H9 (cell line): ENCODE measurements at places on chromosomes 2 and 18.

DNA sequence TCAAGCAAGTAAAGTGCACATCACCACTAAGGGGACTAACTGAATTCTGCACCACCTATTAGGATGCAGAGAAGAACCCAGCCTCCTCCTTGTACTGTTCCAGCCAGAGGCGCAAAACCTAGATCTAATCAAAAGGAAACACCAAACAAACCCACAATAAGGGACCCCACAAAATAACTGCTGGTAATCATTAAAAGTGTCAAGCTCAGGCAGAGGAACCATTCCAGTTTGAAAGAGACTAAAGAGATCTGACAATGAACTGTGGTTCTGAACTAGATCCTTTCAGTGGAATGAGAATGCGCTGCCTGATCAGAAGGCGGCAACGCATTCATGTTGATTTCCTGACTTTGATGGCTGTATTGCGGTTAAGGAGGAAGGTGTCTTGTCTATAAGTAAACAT lies 16.8 kb downstream of the HDLBP start:
- no peak for DNase-seq

GRCh38 chr18:65206551-65207260 lies 544.1 kb upstream of the CDH7 start:
- peak; percentile 80 for DNase-seq

- DNase-seq: no peak
Measured at GRCh38 chr2:17969661-17970060, 91.2 kb downstream of the KCNS3 start.

GRCh38 chr2:129024796-129025195 lies 706.1 kb upstream of the HS6ST1 start:
- DNase-seq: no peak

DNA sequence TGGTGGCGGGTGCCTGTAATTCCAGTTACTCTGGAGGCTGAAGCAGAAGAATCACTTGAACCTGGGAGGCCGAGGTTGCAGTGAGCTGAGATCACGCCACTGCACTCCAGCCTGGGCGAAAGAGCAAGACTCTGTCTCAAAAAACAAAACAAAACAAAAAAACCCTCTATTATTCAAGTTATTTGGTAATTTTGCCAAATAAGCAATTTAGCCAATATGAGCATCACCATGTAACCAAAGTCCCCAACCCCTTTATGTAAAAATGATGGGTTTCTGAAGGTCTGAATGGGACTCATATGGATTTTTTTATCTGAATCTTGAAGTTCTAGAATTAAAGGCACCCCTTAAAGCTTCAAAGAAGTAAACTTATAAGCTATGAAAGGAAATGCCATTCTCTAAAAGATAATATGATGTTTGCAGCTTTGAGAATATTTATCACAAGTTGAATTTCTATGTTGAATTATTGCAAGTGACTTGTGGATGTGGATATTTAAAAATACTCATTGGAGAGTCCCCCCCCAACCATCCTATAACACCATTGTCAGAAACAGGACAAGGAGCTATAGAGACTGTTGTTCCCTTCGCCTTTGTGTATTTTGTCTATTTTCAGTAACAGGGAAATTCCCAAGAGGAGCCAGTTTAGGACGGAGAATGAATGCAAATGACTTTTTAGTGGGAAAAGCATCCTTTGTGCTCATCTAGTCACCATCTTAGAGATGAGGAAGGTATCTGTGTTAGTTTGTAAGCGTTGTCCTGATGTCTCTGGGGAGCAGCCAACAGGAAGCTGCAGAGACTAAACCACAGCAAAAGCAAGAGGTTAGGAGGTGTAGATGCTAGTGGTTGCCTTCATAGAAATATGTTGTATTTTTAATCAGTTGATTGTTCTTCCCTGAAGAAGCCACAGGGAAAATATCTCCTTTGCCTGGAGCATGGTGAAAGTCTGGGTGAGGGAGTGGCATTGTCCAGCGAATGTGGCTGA lies 68.3 kb downstream of the TET3 start:
- no peak for DNase-seq

GRCh38 chr18:21452796-21453510 lies 147.6 kb downstream of the ESCO1 start:
- DNase-seq: no peak

DNA sequence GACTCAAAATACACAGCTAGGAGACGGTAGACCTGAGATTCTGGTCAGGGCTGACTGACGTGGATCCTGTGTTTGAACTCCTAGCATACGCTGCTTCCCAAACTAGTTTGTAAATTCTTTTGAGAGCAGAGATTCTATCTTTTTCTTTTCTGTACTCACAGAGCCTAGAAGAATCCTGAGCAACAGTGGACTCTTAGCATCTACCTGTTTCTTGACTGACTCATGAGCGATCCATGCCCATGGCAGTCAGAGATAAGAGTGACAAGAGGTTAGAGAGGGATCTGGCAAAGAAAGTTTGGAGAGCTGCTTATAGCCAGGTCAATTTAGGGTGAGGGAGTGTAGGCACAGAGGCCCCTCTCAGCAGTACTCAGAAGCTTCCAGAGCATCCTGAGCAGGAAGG lies 41.1 kb upstream of the PPP1CB start:
- DNase-seq: no peak

DNA sequence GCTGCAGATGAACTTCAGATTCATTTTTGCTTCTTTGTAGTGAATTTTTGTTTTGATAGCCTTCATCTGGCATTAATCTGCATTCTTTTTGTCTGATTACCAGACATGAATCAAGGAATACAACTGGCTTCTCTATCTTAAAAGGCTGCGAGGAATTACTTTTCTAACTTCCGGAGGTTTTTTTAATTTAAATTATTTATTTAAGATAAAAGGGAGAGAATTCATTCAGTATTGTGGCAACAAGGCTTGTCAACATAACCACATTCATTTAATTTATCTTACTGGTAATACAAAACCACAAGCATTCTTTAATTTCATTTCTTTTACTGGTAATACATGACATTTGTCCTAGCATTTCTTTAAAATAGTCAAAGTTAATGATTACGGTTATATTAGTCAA lies 36.0 kb downstream of the CSRNP3 start:
- DNase-seq: no peak

DNA sequence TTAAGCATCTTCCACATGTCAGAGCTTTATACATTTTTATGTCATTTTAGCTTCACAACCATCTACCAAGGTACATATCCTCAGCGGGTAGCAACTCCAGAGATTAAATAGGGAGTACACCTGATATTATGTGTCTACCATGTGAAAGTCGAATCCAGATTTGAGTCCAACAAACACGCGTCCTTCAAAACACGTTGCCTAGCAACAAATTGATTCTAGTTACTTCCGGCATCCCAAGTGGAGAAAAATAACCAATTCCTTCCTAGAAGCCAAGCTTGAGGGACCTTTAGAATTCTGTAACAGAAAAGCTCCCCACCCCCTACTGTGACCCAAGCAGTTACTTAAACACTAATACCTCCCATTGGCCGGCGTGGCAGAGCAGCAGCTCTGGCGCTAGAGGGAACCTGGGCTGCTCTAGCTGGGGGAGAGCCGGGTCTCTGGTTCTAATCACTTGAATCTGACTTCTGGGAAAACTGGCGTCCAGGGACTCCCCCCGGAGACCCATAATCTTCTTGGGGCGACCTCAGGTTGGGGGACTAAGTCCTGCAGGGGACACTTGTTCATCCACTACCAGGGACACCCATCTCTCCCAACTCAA lies at the start of gene ERICH2:
Gene ERICH2 (plus strand): TSS at position 371 of the 598 bp plus-strand sequence. CDS start 304 bp downstream, outside the sequence.
- DNase-seq: peak; percentile 79

DNA sequence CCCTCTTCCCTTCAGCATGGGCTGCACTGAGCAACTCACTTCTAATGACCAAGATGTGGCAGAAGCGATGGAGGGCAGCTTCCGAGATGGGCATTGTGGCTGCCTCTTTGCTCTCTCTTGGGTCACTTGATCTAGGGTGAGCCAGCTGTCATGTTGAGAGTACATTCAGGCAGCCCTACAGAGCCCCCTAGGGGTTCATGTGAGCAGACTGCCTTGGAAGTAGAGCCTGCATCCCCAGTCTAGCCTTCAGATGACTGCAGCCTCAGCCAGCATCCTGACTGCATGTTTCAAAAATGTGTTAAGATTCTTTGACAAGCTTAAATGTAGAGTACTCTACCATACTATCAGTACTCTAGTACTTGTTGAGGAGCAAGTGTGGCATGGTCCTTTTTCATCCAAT lies 143.9 kb downstream of the NCK2 start:
- DNase-seq: no peak
